ENCODE measurements at places on chromosomes 4 and X.

GRCh38 chr4:152927737-152928136 is 8.4 kb upstream of the FHDC1 start:
- DNase-seq: no peak

DNA sequence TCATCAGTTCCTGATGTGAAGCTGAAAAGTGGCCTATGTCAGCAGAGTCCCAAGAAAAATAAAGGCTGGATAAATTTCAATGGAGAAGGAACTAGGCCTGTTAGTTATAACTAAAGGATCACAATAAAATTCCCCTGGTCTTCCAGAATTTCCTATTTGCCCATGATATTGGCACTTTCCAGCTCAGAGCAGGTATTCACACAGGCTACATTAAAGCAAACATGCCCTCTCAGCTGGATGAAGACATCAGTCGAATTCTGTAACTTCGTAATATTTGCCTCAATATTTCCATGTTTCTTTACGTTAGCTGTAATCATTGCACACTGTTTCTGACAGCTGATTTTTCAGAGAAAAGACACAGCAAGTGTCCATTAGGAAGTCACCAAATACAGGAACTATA is 9.5 kb downstream of the HPGD start:
- DNase-seq: no peak

GRCh38 chr4:116952530-116953136 is 132.7 kb downstream of the TRAM1L1 start:
- DNase-seq: no peak

GRCh38 chr4:113745711-113746110 is 15.8 kb downstream of the CAMK2D start:
- DNase-seq: no peak

- no peak for DNase-seq
Observed at GRCh38 chr4:124537971-124538370, 174.6 kb downstream of the ANKRD50 start.

- DNase-seq: no peak
Observed at GRCh38 chrX:102892103-102892502, 45.0 kb upstream of the RAB40AL start.

GRCh38 chrX:128759745-128760144 is 707.5 kb upstream of the ACTRT1 start:
- DNase-seq: no peak
